ENCODE measurements at places on chromosomes 6 and 20.
A peak's percentile ranks its signal among the peaks of the same experiment; 100 is the strongest.

- no peak for DNase-seq
These were observed 84.7 kb upstream of the SALL4 start for GRCh38 chr20:51886891-51887608.

- no peak for DNase-seq
These were observed 33.9 kb downstream of the HLA-A start for GRCh38 chr6:29976253-29976587.

- DNase-seq, result no peak
These were observed 65.8 kb upstream of the RPS6KA2 start for GRCh38 chr6:166692723-166693302.

GRCh38 chr20:53444401-53445149, 149.1 kb downstream of the ZNF217 start:
- no peak for DNase-seq

DNA sequence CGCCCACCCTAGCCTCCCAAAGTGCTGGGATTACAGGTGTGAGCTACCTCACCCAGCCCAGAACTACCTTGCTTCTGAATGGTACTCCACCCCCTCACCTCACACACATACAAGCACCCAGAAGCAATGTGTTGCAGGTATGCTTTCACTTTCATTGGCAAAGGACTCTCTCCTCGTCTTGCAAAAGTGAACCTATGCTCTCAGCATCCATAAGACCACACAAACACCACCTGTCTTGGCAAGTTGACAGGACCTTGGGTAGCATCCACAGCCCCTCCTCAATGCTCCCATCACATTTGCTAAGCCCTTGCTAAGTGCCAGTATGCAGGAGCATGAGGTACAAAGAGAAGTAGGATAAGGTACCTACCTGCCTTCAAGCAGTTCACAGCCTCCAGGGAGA, 3.7 kb downstream of the KIF13A start:
- no peak for DNase-seq

GRCh38 chr6:100138346-100139022, 144.5 kb upstream of the MCHR2 start:
- no peak for DNase-seq

- DNase-seq, result no peak
These were observed 5.0 kb downstream of the FGD2 start for GRCh38 chr6:37010402-37010892.

GRCh38 chr20:24961384-24962181, 12.5 kb downstream of the CST7 start:
- no peak for DNase-seq

DNA sequence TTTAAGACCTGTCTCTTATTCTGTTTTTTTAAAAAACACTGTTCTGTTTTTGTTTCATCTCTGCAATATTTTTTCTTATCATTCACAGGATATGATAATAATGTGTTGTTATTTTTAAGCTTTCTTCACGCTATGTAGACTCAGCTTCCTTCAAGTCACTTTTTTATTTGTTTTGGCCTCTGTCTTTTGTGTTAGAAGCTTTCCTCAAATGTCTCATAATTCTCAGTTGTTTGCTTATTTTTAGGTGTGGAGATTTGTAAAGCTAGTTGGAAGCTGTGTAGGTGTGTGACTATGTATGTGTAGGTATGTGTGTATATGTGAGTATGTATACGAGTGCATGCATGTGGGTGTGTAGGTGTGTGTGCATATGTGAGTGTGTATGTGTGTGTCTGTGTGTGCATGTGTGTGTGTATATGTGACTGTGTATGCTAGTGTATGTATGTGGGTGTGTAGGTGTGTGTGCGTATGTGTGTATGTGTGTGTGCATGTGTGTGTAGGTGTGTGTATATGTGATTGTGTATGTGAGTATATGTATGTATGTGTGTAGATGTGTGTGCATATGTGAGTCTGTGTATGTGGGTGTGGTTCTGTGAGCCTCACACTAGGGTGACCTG, 16.3 kb upstream of the VEGFA start:
- no peak for DNase-seq

DNA sequence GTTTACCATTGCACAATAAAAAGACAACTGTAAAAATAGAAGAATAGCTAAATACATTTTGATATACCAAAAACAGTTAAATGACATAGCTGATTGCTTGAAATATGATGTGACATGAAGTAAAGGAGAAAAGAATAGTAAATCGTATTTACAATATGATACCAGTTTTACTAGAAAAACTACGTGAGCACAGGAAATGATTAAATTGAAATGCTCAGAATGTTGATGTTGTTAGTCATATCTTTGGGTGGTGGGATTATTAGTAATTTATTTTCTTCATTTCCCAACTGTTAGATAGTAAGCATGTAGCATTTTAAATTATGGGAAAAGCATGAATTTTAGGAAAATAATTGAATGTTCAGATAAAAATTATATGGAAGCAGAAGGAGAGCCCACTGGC, 268.3 kb upstream of the TAB2 start:
- DNase-seq, result no peak

DNA sequence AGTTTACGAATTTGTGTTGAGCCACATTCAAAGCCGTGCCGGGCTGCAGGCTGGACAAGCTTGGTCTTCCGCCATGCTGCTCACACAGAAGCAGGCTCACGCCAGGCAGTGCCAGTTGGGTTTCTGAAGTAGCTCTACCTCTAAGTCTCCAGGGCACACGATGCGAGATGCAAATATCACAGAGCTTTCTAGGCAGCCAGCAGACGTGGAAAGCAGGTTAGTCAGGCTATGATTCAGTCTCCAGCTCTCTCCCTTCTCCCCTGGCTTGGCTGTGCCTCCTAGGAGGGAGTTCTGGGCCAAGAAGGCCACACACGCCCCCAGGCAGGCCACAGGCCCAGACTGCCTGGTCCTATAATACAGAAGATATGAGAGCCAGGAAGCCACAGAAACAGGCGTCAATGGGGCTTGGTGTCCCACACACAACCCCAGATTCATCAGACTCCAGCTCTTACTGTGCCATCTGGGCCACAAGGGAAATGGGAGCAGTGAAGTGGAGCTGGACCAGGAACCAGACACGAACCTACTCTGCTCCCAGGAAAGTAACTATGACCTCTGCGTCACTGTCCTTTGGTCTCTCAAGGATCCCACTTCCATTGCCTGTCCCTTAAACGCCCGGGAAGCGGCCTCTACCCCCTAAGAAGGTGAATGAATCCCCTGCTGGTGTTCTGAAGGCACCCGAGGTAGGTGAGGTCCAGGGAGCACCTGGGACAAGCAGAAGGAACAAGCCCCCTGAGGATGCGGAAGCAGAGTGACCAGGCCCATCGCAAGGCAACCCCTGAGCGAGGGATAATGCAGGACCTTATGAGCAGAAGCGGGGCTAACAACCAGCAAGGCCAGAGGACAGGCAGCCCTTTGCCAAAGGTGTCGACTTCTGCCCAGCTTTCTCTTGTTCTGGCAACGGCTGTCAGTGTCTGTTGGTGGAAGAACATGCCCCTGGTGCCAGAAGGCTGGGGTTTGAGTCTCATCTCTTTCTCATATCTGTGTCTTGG, 61.2 kb downstream of the GFOD1 start:
- DNase-seq, result no peak

DNA sequence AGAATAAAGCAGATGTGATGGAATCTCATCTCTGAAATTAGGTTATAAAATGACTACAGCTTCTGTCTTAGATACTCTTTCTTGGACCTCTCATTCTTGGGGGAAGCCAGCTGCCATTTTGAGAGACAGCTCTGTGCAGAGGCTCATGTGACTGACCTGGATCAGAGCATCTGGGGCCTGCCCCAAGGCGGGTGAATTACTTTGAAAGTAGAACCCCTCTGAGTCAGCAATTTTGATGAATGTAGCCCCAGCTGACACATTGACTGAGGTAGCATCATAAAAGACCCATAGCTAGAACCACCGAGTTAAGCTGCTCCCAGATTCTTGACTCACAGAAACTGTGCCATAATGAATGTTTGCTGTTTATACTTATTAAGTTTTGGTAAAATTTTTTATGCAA, 124.5 kb downstream of the THEMIS start:
- DNase-seq, result no peak

- no peak for DNase-seq
These were observed 18.4 kb upstream of the HLA-G start for GRCh38 chr6:29809249-29809648.

DNA sequence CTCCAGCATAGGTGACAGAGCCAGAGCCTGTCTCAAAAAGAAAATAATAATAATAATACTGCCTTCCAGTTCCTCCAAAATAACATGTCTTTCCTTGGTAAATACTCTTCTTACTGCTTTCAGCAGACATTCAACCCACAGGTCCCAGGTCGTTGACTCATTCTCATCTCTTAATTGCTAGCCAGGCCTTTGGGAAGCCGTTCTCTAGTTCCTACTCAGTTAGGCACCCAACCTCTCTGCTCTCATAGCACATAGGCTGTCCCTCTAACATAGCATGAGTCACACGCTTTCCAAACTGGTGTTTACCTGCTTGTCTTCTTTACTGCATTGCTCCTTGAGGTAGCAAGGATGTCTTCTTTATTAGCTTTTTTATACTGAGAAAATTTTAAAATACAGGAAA, 98.8 kb downstream of the LAMA2 start:
- DNase-seq, result no peak

- no peak for DNase-seq
These were observed 9.8 kb upstream of the BPI start for GRCh38 chr20:38294076-38294591.

DNA sequence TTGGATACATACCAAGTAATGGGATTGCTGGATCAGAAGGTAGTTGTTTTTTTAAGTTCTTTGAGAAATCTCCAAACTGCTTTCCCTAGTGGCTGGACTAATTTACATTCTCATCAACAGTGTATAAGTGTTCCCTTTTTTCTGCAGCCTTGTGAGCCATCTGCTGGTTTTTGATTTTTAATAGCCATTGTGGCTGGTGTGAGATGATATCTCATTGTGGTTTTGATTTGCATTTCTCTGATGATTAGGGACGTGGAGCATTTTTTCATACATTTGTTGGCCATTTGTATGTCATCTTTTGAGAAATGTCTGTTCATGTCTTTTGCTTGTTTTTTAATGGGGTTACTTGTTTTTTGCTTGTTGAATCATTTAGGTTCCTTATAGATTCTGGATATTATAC, 34.8 kb downstream of the TOP1 start:
- DNase-seq, result no peak

GRCh38 chr6:26158076-26158580, 70.9 kb downstream of the HFE start:
- DNase-seq, result peak; percentile 67

DNA sequence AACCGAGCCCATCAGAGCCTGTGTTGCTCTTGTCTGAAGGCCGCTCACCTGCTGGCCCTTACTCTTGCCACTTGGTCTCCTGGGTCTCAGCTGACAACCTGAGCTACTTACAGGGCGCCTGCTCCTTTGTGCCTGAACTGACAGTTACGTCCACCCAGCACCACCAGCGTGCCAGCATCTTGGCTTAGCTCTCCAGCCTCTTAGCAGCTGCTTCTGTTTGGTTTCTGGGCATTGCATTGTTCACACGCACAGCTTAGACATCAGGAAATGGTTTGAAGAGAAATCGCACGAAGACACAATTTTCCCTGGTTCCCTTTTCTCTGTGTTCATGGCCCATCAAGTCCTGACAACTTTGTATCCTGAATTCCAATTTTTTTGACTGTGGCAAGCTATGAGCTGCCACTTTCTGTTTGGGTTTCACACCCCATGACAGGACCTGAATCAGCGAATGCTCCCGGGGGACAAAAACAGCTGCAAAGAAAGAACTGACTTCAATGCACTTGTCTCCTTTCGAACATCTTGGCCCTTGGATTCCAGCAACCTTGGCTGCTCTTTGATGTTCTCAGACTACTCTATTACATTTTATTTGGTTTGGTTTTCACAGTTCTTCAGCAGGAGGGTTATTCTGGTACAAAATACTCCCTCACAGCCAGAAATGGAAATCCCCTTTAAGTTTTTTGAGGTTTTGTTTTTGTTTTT, 45.2 kb upstream of the LY86 start:
- DNase-seq, result no peak

DNA sequence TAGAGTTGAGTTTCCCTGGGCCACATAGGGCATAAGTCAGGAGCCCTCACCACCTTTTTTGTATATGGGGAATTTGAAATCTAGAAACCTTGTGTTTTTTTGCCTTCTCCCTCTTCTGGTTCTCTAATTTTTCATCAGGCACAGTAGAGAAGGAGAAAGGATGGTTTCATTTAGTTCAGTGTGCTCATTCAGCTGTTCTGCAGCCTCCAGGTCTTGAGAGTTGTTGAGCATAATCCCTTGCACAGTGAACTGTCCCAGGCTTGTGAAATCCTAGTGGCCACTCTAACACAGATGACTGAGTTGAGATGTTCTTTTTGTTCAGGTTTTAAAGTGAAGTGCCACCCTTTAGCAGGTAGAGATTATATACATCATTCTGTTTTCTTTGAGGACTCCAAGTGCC, 183.5 kb downstream of the CDKAL1 start:
- DNase-seq, result no peak

- no peak for DNase-seq
These were observed 2.2 kb downstream of the CCN2 start for GRCh38 chr6:131948692-131949619.

GRCh38 chr6:146339716-146340115, 203.9 kb upstream of the RAB32 start:
- no peak for DNase-seq

- peak; percentile 79 for DNase-seq
These were observed 109.6 kb downstream of the RTN4IP1 start for GRCh38 chr6:106519460-106520394.

GRCh38 chr6:64505312-64505711, 869.7 kb downstream of the PHF3 start:
- no peak for DNase-seq

DNA sequence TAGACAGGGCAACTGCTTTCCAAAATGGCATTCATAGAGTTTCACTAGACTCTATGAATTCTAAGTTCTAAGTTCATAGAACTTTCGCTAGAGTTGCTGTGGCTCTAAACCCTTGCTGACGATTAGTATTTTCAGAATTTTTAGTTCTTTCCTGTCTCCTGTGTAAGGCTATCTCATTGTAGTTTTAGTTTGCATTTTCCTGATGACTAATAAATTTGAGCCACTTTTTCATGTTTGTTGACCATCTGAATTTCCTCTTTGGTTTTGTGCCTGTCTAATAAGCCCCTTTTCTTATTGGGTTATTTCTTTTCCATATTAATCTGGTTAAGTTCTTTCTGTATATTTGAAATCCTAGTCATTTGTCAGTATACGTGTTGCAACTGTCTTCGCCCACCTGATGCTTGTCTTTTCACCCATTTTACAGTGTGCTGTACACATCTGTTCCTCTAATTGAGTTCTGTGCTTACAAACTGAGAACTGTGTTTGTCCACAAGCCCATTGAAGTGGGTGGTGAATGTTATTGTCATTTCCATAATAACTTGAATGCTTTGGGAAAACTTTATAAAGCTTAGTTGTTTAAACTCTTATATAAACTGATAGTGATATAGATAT, 177.7 kb upstream of the CDYL start:
- DNase-seq, result no peak

GRCh38 chr6:22106451-22106850, 190.4 kb downstream of the PRL start:
- no peak for DNase-seq

DNA sequence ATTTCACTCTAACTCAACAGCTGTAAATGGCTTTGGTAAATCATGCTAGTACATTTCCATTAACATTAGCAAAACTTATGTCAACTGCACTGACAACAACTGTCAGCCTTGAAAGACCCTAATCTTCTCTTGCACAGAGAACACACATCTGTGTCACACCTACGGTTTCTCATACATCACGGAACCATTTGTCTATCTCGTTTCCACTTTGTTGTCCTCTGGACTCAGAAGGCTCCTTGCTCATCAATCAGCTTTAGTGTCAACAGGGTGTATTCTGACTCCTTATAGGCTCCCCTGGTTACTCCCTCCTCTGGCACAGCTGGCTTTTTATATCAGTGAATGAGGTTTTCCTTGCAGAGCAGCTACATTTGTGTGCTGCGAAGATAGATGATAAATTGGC, 49.3 kb downstream of the CD83 start:
- DNase-seq, result no peak

- DNase-seq, result no peak
These were observed 87.6 kb downstream of the YTHDF1 start for GRCh38 chr20:63128367-63128766.
